ENCODE measurements at places on chromosomes 2 and 18.

DNA sequence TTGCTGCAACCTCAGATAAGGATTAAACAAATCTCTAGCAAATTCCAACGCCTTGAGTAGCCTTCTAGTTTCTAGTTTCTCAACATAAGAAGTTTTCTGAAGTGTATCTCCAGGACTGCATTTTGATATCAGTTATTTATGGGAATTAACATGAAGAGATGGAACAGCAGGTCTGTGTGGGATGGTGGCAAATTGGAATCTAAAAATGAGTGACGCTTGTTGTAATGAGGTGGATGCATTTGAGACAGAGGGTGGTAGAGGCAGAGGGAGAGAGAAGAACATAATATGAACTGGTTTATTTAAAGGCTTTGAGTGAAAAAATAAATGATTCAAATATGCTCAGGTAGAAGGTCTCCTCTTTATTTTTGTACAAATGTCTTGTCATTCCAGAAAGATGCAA, 446.8 kb upstream of the GCFC2 start:
- DNase-seq, result no peak
- no peaks in the 10 kb centered on the region for H3K27me3 ChIP-seq
- H3K36me3 ChIP-seq, result no peaks in the 10 kb centered on the region
- no peaks in the 10 kb centered on the region for H3K4me1 ChIP-seq

DNA sequence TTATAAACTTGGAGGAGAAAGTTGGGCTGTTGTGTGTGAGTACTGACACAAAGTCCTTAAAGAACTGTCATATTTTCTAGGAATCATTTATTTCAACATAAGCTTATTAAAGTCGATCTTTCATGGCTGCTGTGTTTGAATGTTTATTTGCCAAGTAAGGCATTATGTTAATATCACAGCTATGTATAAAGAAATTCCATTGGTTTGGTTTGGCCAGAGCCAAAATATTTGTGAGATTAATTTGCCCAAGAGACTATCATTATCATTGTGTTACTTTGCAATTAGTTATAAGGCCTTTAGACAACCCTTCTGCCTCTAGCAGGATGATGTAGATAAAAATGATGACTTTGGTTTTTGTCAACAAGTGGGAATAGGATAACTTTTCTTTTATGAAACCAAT, 240.6 kb upstream of the NT5C1B start:
- H3K27me3 ChIP-seq, result no peaks in the 10 kb centered on the region
- H3K36me3 ChIP-seq, result peaks cover 3% of the 10 kb centered on the region
- no peaks in the 10 kb centered on the region for H3K4me1 ChIP-seq
- H3K27ac ChIP-seq, result no peak overlapping the region

- H3K4me1 ChIP-seq, result no peaks in the 10 kb centered on the region
- DNase-seq, result no peak
- H3K27me3 ChIP-seq, result no peaks in the 10 kb centered on the region
- H3K36me3 ChIP-seq, result no peaks in the 10 kb centered on the region
Measured at GRCh38 chr18:65768120-65768778, 17.4 kb downstream of the CDH7 start.

- peak overlapping the region; percentile 98 for H3K27ac ChIP-seq
- H3K36me3 ChIP-seq, result peaks cover 21% of the 10 kb centered on the region
- no peaks in the 10 kb centered on the region for H3K27me3 ChIP-seq
- peak overlapping the region; percentile 71 for H3K4me3 ChIP-seq
- no peak for DNase-seq
Measured at GRCh38 chr2:113895819-113896563, 6.1 kb downstream of the ACTR3 start.

DNA sequence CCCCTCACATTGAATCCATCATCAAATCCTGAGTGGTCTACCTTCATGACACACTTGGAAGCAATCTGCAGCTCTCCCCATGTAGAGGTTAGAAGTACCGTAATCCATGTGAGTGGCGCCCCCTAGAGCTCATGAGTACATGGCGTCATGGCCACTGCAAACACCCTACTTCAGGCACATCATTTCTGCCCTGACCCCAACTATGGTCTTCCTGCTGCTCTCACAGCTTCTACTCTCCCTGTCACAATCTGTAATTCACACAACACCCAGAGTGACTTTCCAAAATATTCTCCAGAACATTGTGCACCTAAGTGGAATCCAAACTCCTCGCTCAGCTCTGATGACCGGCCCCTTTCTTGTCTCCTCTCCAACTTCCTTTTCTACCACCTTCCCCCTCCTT, 141.9 kb downstream of the ANKRD44 start:
- H3K4me1 ChIP-seq, result peaks cover 40% of the 10 kb centered on the region
- H3K36me3 ChIP-seq, result peaks cover 18% of the 10 kb centered on the region
- H3K27ac ChIP-seq, result peak overlapping the region; percentile 71
- DNase-seq, result peak; percentile 70

DNA sequence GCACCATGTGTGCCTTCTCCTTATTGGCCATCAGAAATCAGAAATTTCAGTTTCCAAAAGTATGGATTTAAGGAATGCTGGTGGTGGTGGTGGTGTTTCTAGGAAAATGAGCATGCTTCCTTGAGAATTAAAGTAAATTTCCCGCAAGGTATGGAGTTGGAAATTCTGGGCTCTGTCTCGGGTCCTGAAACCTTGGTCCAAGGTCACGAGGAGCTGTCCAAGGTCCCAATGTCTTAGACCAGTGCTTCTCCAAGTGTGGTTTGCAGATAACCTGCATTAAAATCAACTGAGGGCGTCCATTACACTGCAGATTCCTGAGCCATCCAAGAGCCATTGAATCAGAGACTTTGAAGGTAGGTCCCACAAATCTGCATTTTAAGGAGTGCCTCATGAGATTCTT, 210.9 kb upstream of the PKDCC start:
- no peak for DNase-seq
- peaks cover 15% of the 10 kb centered on the region for H3K4me1 ChIP-seq
- no peaks in the 10 kb centered on the region for H3K36me3 ChIP-seq
- H3K4me3 ChIP-seq, result no peak overlapping the region

DNA sequence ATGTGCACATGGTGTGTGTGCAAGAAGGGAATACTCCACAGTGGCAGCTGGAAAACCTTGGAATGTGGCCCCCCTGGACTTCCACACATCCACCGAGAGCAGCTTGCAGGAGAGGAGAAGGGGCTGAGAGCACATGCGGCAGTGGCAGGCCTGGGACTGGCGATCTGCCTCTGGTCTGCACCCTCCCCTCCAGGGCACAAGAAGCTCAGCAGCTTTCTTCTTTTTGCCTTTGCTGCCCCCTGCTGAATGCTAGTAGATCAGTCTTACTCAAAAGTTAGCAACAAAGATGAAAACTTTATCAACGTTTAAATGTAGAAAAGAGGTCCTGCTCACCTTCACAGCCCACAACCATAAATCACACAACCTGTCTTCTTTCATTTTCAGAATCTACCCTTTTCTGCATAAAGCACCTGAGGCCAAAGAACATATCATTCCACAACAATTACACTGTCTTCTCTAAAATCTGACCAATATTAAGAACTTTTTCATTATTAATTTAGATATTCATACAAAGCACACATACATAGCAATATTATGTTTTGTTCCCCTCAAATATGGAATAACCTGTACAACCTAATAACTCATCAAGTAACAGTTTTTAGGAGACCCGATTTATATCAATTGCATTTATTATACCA, 34.6 kb downstream of the TGFBRAP1 start:
- DNase-seq, result peak; percentile 22
- H3K4me1 ChIP-seq, result peaks cover 6% of the 10 kb centered on the region
- no peak overlapping the region for H3K27ac ChIP-seq
- peaks cover 46% of the 10 kb centered on the region for H3K36me3 ChIP-seq
- H3K27me3 ChIP-seq, result no peaks in the 10 kb centered on the region
- H3K4me3 ChIP-seq, result no peak overlapping the region

GRCh38 chr2:205932861-205933260, 153.1 kb downstream of the INO80D start:
- H3K27ac ChIP-seq, result no peak overlapping the region
- no peaks in the 10 kb centered on the region for H3K36me3 ChIP-seq

- H3K4me1 ChIP-seq, result no peaks in the 10 kb centered on the region
- DNase-seq, result no peak
- H3K27ac ChIP-seq, result no peak overlapping the region
- peaks cover 19% of the 10 kb centered on the region for H3K36me3 ChIP-seq
Measured at GRCh38 chr2:227106845-227107759, 56.9 kb downstream of the COL4A4 start.
